ENCODE measurements at places on chromosomes 11 and 22. TPM values are rescaled to one million over a fixed set of nuclear protein-coding genes. Genes with fewer than 3 reads are reported as not detected.

DNA sequence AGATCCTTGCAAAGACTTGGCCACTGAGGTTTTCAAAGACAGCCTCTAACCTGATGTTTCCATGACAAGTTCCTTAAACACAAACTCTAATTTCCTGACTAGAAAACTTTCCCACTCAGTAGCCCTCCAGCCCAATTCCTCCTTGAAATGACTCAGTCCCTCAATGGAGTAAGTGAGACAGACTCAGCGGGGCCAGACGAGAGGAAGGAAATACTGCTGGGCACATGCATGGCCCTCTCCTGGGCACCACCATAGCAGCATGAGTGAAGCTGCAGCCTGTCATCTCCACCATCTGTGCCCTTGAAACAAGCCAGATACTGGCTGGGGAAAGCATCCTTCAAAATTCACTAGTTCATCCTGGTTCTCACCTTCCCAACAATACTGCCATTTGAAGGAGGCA is 76.2 kb upstream of the GDPD4 start:
- no peak overlapping the region for H3K4me3 ChIP-seq
- DNase-seq = no peak
- no peak overlapping the region for H3K27ac ChIP-seq
- H3K4me1 ChIP-seq = no peaks in the 10 kb centered on the region

GRCh38 chr11:73221996-73222395 is 3.9 kb downstream of the P2RY2 start:
- no peaks in the 10 kb centered on the region for H3K4me1 ChIP-seq
- H3K36me3 ChIP-seq = no peaks in the 10 kb centered on the region
- no peak overlapping the region for H3K4me3 ChIP-seq

GRCh38 chr11:67345247-67345919 is 8.0 kb downstream of the POLD4 start:
- H3K36me3 ChIP-seq = no peaks in the 10 kb centered on the region
- no peak for DNase-seq
- peak overlapping the region; percentile 91 for H3K27ac ChIP-seq

Gene MFRP
- not detected for total RNA-seq

Gene OR51B2
- not detected for total RNA-seq
